ENCODE measurements at places on chromosomes 6 and 20. TPM values are rescaled to one million over a fixed set of nuclear protein-coding genes. Genes with fewer than 3 reads are reported as not detected.

Gene EMILIN3
- not detected for total RNA-seq

Gene TREML1
- total RNA-seq = not detected

Gene FLRT3
- 1.3 TPM for total RNA-seq

Gene WFDC10A
- total RNA-seq = not detected

Gene CST7
- total RNA-seq = 1.8 TPM

Gene POU5F1
- 6.3 TPM for total RNA-seq

Gene TTK
- total RNA-seq = 5.7 TPM

Gene ZNF334
- total RNA-seq = 8.5 TPM

Gene WFDC2
- total RNA-seq = 108 TPM

Gene PRR18
- total RNA-seq = not detected
